CD4-positive, alpha-beta T cell treated with Interleukin-15 for 4 hours (primary cell): ENCODE measurements at places on chromosomes 13 and 19.
A peak's percentile ranks its signal among the peaks of the same experiment; 100 is the strongest.

DNA sequence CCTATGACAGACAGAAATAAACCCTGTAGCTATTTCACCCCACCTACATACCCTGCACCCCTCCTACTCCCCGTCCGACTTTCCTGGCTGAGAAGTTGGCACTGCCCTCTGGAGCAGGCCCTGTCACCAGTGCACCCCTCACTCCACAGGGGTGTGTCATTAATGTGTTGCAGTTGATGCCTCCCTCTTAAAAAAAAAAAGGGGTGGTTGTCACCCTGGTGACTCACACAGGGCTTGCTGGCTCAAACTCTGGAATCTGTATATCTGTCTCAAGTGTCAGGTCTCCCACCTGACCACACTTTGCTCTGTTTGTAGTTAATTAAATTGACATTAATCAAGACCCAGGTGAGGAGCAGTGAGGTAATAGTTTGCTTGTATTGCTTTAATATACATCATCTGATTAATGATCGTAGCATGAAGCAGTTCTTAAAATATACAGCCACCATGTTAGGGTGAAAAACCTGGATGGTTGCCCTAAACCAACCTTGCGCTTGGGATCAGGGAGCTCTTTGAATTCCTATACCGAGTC, 2.0 kb upstream of the GATAD2A start:
- DNase-seq = peak; percentile 42

GRCh38 chr13:106369858-106370257, 165.6 kb downstream of the EFNB2 start:
- DNase-seq = no peak

- DNase-seq = peak; percentile 43
Measured at GRCh38 chr13:40116008-40116407, 460.5 kb downstream of the COG6 start.

DNA sequence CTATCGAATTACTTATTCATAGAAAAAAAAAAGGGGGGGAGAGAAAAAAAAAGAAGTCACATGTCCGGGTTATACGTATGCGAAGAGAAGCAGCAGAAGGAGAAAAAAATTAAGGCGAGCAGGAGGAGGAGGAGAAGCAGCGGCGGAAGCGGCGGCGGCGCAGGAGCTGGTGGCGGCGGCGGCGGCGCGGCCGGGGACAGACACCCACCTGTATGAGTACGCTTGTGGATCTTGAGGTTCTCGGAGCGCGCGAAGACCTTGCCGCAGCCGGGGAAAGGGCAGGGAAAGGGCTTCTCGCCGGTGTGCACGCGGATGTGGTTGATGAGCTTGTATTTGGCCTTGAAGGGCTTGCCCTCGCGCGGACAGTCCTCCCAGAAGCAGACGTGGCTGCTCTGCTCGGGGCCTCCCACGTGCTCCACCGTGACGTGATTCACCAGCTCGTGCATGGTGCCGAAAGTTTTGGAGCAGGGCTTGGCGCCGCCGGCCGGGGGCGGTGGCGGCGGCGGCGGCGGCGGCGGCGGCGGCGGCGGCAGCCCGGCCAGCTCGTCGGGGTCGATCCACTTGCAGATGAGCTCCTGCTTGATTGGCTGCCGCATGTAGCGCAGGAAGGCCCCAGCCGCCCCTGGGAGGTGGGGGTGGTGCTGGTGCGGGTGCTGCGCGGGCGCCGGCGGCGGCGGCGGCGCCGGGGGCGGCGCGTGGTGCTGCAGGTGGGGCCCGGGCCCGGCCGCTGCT, 1.5 kb downstream of the ZIC5 start:
- no peak for DNase-seq

- DNase-seq = no peak
Measured at GRCh38 chr13:28392428-28392827, 102.5 kb downstream of the FLT1 start.

- no peak for DNase-seq
Measured at GRCh38 chr13:21894091-21894490, 223.2 kb downstream of the FGF9 start.

- DNase-seq = peak; percentile 36
Measured at GRCh38 chr19:6963937-6964336, 57.3 kb downstream of the MBD3L2B start.

DNA sequence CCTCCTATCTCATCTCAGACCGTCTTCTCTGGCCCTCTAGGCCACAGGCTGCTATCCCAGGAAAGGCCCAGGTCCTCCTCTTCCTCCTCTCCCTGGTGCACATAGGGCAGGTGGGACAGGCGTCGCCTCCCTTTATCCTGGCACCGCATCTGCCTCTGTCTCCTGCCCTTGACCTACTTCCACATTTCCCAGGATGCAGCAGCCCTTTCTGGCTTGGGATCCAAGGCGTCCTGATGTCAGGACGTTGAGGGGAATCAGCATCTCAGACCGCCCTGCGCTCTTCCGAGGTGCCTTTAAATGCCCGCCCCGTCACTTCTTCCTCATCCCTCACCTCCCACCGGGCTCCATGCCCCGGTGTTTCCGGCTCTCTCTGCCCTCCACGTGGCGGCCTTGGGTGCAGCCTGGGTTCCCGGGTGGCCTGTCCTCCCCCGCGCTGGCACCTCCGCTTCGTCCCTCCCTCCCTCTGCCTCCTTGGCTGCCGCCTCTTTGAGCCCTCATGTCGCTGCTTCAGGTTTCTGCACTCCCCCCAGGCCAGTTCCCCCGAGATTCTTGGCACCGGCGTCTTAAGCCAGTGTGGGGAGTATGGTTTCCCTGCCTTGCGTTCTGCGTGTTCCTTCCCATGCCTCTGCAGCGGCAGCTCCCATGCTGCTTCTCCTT, 66.3 kb downstream of the KDM4B start:
- no peak for DNase-seq

DNA sequence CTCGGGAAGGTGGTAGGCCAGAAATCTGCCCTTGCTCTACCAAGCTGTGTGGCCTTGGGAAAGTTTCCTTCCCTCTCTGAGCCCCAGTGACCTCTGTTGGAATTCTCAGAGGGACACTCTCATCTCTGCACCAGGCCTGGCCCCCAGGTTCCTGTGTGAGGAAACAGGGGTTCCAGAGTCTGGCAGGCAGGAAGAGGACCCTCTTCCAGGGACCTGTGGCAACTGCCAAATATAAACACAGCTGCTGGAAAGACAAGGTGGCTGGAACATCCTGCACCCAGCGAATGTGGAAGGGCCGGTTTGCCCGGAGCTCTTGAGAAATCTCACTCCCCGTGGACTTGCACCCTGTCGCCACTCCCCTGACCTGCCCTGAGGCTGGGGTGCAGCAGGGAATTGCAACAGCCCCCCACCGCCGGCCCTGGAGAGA, 52.8 kb downstream of the GADD45B start:
- no peak for DNase-seq

GRCh38 chr13:96053003-96053703, at the start of gene UGGT2:
TSS of gene UGGT2 (minus strand) at chr13:96053401. CDS start at chr13:96053312, 89 bp downstream.
- peak; percentile 0 for DNase-seq

DNA sequence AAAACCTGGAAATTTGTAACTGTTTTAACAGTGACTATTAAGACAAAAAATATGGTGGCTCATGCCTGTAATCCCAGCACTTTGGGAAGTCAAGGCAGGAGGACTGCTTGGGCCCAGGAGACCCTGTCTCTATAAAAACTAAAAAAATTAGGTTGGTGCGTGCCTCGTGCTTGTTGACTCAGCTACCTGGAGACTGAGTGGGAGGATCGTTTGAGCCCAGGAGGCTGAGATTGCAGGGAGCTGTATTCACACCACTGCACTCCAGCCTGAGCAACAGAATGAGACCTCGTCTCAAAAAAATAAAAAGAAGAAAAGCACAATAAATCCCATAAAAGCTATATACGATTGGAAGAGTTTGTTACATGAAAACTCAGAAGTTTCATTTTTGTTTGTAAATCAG, 23.7 kb downstream of the KLF5 start:
- no peak for DNase-seq

GRCh38 chr13:69124996-69125395, 982.6 kb upstream of the ATXN8OS start:
- no peak for DNase-seq

DNA sequence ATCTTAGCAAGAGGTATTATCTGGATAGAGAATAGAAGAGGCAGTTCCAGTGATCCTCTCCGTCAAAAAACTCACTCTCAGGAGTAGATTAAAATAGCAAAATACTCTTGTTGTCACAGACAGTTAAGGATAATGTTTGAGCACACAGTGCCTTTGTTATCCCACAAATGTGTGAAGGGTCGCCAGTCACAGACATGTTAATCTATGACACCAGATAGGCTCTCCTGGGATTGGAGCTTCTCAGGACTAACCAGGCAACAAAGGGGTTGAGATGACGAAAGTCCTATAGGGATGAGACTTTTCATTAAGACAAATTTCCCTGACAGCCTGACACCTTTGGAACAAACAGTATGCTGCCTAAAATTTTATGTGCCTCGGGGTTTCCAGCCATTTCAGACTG, 1947.1 kb downstream of the OLFM4 start:
- no peak for DNase-seq

DNA sequence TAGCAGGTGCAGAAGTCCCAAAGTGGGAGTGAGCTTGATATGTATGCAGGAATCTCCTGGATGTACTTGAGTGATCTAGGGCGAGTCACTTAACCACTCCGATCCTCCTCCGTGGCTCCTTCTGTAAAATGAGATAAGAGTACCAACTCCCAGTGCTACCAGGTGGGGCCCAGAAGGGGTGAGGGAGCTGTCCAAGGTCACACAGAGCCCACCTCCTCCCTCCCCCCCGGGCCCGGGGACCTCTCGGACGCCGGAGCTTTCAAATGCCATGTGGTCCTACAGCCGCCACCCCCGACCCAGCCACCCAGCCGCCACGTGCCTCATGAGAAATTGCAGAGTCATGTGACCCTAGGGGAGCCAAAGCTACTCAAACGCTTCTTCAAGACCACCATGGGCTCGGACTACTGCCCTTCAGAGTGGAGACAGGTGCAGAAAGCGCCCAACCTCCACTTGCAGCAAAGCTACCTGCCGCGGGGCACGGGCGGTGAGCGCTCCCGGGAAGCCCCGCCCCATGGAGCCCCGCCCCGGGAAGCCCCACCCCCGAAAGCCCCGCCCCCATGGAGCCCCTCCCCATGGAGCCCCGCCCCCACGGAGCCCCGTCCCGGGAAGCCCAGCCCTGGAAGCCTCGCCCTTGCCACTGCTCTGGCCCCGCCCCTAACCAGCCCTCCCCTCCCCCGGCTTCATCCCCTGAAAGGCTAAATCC, 10.1 kb upstream of the ZNF358 start:
- no peak for DNase-seq

GRCh38 chr13:65155861-65156260, 2074.3 kb downstream of the PCDH9 start:
- no peak for DNase-seq

GRCh38 chr13:77099415-77099814, 72.5 kb upstream of the FBXL3 start:
- no peak for DNase-seq

DNA sequence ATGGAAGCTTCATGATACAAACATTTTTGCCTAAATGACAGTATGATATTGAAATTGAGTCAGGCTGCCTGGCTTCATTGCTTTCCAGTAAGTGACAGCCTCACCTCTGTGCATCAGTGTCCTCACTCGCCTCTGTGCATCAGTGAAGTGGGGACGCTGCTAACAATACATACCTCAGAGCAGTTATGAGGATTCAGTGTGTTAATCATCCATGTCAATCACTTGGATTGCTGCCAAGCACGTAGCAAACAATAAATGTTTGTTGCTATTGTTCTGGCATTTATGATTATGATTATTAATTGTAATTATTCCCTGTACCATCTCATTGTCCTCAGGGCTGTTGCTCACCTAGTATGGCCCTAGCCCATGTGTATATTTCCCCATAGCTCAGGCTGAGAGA, 8.8 kb downstream of the PPP2R1A start:
- DNase-seq = no peak

- DNase-seq = no peak
Measured at GRCh38 chr19:8245869-8246835, 37.0 kb downstream of the CERS4 start.

- no peak for DNase-seq
Measured at GRCh38 chr13:23794267-23795161, 94.7 kb downstream of the MIPEP start.

GRCh38 chr19:51091895-51092873, 9.5 kb upstream of the KLK14 start:
- DNase-seq = no peak

GRCh38 chr13:72141855-72142519, 275.0 kb upstream of the DACH1 start:
- no peak for DNase-seq

- DNase-seq = no peak
Measured at GRCh38 chr19:30647891-30648720, 275.9 kb downstream of the ZNF536 start.

DNA sequence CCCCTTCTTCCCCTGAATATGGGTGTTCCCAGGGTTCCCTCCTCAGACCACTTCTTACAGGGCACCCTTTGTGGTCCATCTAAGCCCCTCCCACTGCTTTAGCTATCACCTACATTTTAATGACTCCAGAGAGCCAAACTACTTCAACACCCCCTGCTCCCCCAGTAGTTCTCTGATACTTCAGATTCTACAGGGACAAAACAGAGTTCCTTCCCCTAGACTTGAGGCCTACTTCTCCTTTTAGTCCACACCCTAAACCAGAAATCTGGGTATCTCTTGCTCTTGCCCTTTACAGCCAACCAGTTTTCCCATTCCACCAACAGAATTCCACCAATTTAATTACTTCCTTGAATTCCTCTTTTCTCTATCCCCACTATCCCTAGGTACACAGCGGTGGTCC, 107.2 kb downstream of the KCNRG start:
- DNase-seq = no peak

- no peak for DNase-seq
Measured at GRCh38 chr19:6228551-6229215, 51.1 kb downstream of the MLLT1 start.

DNA sequence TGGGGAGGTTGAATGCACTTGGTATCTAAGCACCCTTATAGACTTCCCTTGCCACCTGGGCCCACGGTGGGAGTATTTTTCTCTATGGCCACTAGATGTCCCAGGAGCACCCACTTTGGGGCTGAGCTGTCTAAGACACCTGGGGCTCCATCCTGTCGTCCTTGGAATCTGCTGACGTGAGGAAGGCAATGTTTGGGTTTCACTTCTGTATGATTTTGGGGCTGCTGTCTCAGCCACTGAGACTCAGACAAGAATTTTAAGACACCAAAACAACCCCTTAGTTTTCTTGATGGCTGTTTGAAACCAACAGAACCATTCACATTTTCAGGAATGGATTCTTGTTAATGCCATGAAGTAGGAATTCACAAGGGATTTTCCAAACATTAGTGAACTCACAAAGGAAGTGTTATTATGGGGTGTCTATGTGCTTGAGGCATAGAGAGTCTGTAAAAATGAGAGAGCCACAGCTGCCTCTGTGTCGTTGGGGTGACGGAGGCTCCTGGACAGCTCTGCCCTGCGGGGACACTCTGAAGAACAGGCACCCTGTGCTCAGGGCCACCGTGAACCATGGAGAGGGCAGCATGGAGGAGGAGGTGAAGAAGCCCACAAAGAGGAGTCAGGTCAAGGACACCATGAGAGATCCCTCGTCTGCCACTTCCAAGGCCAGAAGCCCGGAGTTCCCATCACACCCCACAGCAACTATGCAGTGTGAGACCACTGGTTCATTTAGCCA, 106.8 kb upstream of the SPATA13 start:
- peak; percentile 63 for DNase-seq
